ENCODE measurements at places on chromosomes 3 and 15.
A peak's percentile ranks its signal among the peaks of the same experiment; 100 is the strongest.

DNA sequence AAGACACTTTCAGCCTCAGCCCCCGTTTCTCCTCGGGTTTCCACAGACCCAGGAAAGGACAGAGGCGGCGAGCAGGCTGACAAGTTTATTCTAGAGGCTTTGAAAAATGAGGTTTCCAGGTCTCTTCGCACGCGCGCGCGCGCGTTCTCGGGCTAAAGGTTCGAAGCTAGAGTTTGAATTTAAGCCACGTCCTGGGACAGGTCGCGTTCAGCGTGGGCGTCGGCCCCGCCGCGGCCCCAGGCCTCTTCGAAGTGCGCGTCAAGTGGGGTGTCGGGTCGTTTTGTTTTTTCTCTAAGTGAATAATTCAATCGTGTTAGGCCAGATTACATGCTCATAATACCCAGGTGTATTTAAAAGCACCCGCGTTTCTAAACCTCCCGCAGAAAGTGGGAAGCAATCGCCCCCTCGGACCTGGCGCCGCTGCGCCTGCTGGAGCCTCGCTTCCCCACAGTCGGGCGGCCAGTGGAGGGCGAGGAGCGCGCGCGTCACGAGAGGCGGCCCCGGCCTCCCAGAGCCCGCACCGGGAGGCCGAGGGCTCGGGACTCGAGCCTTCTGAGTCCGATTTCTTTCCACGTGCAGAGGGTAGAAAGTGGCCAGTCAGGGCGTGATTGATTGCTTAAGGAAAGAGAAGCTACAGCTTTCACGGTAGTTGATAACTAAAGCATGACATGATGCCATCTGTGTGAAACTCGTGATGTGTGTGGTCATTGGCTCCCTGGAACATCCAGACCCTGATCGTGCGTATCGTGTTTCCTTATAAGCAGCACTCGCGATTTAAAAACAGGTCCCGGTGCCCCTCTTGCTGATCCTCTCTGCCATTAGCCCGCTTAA lies 15.8 kb upstream of the SOX2 start:
- DNase-seq: peak; percentile 57

GRCh38 chr3:171883257-171883892 lies 40.2 kb downstream of the TMEM212 start:
- DNase-seq: no peak

DNA sequence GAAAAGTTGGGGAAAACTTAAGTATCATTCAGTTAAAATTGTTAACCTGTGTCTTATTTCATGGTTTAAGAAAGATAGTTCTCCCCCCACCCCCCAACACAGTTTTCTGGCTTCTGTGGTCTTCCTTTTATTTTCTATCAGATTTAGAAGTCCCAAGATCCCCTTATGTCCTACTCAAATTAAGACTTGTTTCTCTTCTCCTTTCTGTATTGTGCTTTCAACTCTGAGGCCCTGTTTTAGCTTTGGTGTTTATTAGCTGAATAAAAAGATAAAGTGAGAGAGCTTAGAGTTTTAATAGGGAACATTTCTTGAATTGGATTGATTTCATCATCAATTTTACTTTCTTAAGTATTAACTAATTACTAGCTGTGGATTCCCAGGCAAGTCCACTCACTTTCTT lies 62.6 kb downstream of the AKAP13 start:
- no peak for DNase-seq

- DNase-seq: no peak
These were observed 27.9 kb downstream of the CHCHD4 start for GRCh38 chr3:14096742-14097141.

GRCh38 chr15:75867449-75867848 lies 24.2 kb downstream of the UBE2Q2 start:
- DNase-seq: no peak

Measured in endothelial cell (in vitro differentiated cells).